ENCODE measurements at places on chromosomes 16 and 17.

GRCh38 chr17:67528751-67529436, 151.8 kb downstream of the PITPNC1 start:
- no peak for DNase-seq

- DNase-seq = peak; percentile 35
Measured at GRCh38 chr17:37358098-37358829, 17.5 kb upstream of the C17orf78 start.

DNA sequence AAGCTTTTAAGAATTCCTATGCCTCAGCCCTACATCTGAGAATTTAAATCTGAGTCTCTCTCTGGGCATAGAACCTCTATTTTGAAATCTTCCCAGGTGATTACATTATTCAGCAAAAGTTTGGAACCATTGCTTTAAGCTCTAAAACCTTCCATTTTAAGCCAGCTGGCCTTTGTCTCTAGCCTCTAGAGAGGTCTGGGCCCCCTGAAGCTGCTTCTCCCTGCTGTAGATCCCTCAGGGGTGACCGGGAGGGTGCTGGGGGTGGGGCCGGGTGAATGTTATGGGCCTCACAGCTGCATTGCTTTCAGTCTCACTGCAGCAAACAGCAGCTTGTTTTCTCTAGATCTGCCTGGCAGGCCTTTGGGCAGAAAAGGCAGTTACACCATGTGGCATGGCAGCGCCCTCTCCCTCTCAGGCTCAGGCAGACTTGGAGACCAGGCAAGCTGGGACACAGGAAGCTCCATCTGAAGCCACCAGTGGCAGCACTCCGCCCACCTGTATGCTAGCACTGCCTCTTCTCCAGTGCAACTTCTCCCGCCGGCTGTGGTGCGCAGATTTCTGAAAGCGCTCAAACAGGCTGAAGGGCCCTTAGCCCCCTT, 66.3 kb downstream of the MPRIP start:
- DNase-seq = no peak

- DNase-seq = no peak
Measured at GRCh38 chr16:5001571-5001970, 32.2 kb downstream of the NAGPA start.

DNA sequence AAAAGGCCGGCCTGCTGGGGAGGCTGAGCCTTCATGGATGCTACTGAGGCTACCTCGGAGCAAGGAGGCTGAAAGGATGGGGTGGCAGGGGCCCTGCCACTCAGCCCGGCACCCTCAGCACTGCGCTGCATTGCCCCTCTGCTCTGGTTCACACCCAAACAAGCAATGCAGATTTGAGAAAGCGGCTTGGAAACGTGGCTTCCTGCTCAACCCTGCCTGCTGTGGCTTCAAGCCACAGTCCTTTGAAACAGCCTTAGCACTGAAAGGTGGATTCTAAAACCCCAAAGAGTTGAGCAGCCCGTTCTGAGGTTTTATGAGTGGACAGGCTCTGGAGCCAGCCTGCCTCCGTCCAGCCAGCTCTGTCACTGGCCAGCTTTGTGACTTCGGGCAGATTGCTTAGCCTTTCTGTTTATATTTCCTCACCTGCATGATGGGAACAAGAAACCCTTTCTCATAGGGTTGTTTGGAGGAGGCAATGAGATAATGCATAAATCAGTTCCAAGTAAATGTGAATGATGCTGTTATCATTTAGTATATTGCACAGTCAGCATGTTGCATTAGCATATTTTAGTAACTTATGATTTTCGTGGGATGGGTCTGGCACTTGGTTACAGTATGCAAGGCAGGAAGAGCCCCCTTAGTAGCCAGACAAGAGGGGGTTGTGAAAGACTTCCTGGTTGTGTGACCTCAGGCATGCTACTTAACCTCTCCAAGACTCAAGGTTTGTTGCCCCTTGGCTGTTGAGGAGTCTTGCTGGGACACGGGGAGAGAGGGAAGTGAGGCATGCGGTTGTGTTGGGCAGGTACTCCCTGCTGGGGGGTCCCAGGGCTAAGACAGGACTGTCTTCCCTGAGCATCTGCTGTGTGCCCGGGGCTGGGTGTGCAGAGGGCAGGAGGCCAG, 23.6 kb downstream of the CRISPLD2 start:
- DNase-seq = no peak

- no peak for DNase-seq
Measured at GRCh38 chr16:29811896-29812665, at the start of gene PRRT2. Gene PRRT2, plus strand, starts transcription at chr16:29812193. Its CDS starts 862 bp downstream, at chr16:29813055.

DNA sequence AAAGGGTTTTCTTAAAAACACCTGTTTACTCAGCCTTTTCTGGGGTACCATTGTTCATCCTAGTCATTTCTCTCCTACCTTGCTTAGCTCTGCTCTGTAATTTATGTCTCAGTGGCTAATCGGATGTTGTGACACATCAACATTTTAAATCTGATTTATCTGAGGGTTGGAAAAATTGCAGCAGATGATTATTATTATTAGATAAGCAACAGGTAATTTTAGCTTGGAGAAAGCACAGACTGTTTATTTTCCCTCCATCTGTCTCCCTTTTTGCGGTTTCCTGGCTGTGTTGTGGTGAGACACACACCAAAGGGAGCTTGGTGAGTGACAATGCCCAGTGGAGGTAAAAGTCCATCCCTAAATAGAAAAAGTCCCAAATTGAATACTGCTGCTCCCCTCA, 389.9 kb downstream of the UTP18 start:
- DNase-seq = no peak

DNA sequence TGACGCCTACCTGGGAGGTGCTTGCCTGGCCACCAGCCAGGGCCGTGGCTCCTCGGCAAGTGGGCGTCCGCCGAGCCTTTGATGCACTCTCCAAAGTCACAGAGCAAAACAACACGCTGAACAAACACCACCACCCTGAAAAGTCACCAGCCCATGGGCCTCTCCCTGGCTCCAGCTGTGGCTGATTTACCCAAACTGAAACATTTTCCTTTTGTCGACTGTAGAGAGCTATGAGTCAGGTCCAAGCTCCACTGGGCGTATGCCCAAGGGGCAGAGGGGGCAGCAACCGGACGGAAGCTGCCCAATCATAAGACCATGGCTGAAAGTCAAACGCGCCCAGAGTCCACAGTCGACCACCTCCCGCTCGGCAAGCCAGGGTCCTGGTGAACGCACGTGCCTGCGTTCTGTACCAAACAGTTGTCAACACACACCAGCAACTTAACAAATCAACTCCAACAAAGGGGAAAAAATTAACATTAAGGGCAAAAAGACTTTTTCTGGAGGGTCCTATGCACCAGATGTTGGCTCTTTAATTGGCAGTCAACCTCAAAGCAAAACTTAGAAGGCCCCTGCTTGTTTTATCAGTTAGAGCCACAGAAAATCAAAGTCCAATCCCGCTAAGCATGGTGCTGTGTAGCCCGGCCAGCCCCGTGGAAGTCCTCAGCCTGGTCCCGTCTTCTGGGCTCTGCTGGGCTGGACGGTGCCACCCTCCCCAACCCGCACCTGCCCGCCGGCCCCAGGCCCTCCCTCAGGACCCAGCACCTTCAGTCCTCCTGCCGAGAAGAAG, 47.3 kb downstream of the TBC1D16 start:
- DNase-seq = no peak

DNA sequence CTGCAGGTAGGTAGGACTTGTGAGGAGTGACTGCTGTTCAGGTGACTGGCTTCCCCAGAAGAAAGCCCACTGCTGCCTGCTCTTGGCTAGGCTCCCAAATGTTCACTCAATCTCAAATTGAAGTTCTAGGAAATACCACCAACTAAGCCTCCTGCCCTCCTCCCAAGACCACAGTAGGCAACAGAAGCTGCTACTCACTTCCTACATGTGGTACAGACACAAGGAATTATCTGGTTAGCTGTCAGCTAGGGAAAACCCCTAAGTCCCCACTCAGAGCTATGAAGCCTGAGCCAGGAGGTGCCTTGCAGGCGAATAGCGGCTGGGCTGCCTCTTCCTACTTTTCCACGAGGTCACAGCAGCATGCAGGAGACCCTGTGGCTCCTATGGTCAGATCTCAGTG, 4.9 kb downstream of the FBXO39 start:
- no peak for DNase-seq

GRCh38 chr16:75097941-75098901, 18.4 kb downstream of the LDHD start:
- DNase-seq = peak; percentile 79

- no peak for DNase-seq
Measured at GRCh38 chr16:1564325-1564724, 30.9 kb downstream of the TMEM204 start.

GRCh38 chr17:55421179-55421934, at the start of gene MMD:
Gene MMD, minus strand, starts transcription at chr17:55421835. Its CDS starts 140 bp downstream, at chr17:55421695.
- DNase-seq = no peak

Measured in stimulated activated CD4-positive, alpha-beta T cell treated with anti-CD3 and anti-CD28 coated beads, Interleukin-15, amount 100 ng/mL, for 48 hours (primary cell).